ENCODE measurements at places on chromosomes 6 and 20.
A peak's percentile ranks its signal among the peaks of the same experiment; 100 is the strongest.

DNA sequence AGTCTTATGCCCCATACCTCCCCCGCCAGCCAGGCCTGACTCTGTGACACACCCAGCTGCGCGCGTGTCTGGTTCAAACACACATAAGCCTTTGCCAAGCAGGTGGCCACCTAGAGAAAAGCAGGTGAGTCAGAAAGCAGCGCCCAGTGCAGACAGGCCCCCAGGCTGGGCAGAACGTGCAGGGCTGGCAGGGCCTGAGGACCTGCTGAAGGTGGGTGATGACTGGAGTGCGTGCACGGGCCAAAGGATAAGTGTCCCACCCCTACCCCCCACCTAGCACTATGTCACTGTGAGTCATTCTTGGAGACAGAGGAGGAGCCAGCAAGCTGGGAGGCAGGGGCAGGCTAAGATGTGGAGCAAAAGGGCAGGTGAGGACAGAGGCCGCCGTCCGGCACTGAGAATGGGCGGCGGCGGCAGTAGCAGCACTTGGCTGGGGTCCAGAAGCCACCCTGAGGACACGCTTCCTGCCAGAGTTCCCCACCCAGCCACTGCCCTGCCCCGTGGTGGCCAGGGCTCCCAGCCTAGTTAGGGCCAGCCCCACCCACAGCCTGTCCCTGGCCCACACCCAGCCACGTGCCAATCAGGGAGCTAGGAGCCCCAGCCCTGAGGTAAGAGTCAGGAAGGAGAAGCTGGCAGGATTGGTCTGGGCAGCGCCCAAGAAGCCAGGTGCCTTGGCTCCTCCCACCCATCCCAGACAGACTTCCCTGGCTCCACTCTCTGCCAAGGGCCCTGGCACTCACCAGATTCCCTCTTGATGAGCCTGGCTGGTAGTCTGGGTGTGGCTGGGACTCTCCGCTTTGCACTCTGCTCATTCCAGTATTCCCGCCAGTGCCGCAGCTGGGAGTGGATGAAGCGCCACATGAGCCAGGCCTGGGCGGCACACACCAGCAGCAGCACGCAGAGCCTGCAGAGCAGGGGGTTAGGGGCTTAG lies 72.7 kb downstream of the TRAM2 start:
- peak; percentile 76 for DNase-seq

- no peak for DNase-seq
Measured at GRCh38 chr20:47243532-47244305, 112.8 kb downstream of the ZMYND8 start.

DNA sequence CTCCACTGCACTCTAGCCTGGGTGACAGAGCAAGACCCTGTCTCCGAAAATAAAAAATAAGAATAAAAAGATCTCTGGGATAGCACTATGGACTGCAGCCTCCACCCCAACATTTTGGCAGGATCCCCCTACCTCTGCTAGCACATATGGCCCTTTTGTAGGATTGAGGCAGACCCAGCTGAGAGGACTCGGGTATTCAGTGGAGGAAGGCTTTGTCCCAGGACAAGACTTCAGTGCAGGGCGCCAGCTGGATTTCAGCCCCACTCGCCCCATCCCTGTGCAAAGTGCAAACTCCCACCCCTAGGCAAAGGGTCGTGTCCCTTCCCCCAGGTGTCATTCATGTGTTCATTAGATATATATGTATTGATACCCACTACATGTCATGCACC lies 84.6 kb upstream of the SLC22A16 start:
- no peak for DNase-seq

DNA sequence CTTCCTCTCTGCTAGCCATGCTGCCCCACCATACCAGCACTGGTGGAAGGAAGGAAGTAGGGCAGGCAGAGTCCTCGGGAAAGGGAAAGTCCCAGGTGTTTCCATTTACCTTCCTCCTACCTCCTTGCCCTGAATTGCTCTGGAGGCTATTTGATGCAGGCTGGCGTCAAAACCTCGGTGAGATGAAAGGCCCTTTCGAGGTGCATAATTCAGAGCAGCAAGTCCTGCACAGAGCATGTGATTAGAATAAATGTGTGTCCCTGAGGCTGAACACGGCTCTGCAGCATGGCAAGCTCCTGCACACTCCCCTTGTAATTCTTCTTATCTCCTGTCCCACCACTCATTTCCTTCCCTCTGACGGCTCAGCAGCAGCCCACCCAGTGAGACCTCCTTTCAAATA lies 98.7 kb upstream of the LRFN2 start:
- DNase-seq, result no peak

GRCh38 chr6:137738931-137739504 lies 128.0 kb upstream of the TNFAIP3 start:
- no peak for DNase-seq

- no peak for DNase-seq
Measured at GRCh38 chr20:20552076-20552475, 160.4 kb downstream of the RALGAPA2 start.

DNA sequence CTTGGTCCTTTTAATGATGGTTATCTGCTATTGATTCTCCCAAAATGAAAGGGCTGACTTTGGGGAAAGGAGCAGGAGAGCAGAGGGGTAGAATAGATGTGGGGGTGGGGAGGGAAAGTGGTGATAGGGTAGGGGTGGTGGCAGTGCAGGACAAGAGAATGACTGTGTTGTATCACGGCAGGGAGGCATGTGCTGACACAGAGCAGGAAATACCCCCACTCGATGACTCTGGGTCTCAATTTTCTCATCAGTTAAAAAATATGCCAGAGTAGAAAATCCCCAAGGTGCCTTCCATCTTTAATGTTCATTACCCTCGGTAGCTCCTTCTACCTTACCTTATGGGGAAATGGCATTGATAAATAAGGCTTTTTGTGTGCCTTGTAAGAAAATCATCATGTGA lies 79.0 kb upstream of the ATXN1 start:
- no peak for DNase-seq

DNA sequence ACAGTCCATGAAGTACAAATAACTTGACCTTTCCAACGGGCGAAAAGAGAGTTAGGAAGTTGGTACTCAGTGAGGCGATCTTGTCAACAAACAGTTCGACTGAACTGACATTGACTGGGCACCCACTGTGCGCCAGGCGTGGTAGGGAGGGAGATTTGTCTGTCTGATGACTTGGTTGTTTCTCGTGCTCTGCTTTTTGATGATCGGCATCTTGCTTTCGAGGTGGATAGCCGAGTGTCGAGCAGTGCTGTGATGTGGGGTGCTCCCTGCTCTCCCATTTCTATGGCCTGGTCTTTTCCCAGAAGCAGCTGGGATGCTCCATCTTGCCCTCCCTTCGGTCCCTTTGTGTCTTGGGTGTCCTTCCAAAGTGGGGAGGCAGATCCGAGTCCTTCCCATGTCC lies 30.4 kb downstream of the RPP40 start:
- DNase-seq, result no peak

DNA sequence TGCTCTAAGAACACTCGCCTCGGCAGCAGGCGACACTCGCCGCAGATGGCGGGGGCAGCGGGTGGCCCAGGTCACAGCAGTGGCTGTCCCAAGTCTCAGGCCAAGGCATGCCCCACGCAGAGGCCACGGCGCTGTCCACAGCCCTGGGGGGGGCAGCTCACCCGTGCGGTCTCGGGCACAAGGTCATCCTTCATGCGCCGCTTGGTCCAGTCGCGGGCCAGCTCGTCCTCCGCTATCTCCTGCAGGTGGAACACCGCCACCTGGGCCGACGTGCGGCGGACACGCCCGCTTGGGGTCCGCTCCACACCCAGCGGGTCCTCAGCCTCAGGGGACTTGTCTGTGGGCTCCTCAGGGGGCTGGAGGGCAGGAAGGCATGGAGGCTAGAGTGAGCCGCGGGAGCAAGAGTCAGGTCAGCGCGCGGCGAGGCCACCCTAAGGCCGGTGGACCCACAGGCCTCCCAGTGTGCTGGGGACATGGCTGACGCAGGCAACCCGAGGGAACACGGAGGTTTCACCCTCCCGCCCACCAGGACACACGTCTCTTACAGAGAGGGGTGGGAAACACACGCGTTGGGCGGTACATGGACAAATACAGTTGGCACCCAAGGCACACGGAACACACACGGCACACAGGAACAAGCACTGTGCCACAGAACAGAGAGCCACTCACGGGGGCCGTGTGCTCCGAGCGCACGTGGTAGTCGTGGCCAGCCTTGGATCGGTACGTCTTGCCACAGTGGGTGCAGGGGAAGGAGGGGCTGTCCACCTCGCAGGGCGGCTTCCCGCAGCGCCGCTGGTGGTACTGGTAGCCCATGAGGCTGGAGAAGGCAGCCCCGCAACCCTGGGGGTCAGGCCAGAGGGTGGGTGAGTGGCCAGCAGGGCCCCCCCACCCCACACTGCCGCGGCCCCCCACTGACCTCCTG lies 6.5 kb upstream of the UCKL1 start:
- DNase-seq, result no peak

GRCh38 chr6:25220857-25221256 lies 58.3 kb upstream of the CARMIL1 start:
- no peak for DNase-seq

DNA sequence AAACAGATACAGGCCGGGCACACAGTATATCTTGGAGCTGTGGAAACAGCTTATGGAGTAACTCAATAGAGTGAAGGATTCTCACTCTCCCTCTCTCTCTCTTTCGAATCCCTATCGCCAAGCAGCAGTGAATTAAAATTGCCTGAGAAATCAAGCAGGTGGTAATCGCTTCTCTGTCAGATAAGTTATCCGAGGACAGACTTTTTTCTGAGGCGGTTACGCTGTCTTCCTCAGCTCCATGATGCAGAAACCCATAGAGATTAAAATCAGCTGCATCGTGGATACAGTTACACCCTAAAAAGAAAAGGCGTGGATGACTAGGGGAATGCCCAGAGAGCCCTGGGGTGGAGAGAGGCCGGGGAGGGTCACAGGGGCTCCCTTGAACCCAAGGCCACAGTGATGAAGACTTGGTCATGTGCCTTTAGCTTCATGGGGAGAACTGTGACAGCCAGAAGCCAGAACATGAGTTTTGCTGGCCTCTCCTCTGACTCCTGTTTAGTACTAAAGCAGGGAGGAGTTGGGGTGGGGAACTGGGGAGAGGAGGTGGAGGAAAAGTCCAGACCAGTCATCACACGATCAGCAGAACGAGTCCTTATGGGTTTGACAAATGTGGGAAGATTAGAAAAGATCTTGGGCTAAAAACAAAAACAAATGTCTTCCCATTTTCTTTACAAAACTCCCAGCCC lies 138.8 kb upstream of the JARID2 start:
- DNase-seq, result no peak

DNA sequence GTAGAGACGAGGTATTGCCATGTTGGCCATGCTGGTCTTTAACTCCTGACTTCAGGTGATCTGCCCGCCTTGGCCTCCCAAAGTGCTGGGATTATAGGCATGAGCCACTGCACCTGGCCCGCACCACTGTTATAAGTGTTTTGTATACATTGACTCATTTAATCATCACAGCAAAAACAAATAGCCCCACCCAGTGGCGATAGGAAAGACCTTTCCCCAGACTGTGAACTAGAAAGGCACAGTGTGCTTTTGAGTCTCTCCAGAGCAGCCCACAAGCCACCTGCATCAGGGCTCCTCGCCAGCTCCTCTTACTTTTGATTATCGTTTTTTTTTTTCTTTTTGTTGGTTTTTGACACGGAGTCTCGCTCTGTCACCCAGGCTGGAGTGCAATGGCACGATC lies 27.9 kb upstream of the ZFP64 start:
- DNase-seq, result peak; percentile 10

- DNase-seq, result no peak
Measured at GRCh38 chr20:47800623-47801022, 15.3 kb upstream of the SULF2 start.

- no peak for DNase-seq
Measured at GRCh38 chr20:1121429-1121828, 3.0 kb downstream of the PSMF1 start.

DNA sequence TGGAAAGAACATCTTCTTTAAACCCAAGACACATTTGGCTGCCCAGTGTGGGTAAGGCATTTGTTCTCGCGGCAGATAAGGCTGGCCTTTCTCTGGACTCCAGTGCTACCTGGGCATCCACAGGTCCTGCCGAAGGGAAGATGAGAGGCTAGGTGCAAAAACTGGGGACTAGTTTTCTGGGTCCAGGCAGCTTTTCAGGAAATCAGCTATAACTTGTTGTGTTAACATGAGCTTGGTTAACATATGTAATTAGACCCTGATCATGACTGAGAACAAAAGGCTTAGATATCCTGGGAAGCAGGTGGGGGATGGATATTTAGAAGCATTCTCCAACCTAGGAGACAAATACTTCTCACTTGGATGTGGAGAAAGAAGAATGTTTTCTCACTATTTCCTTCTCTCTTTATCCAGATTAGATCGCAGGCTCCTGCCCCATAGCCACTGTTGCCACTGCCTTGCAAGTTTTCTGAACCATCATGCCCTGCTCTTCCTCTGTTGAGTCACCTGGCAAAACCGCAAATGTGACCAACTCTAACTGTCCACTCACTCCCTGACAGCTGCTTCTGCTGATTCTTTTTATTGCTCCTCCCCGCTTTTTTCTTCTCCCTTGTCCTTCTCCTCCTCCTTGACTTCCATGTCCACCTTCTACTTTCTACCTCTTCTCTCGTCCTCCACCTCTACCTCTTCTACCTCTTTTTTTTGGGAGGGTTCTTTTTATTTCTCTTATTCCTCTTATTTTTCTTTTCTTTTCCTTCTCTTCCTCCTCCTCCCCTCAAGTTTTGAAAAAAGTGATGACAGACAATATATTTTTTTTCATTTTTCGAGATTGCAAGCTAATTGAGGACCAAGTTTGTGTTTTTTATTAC lies 258.1 kb downstream of the UTRN start:
- peak; percentile 28 for DNase-seq

GRCh38 chr6:90298459-90299053 lies 1.9 kb upstream of the BACH2 start:
- DNase-seq, result no peak

- no peak for DNase-seq
Measured at GRCh38 chr20:64106981-64107735, at the start of gene NPBWR2. NPBWR2 (minus strand) TSS chr20:64107565; CDS start chr20:64106831, 734 bp downstream.

DNA sequence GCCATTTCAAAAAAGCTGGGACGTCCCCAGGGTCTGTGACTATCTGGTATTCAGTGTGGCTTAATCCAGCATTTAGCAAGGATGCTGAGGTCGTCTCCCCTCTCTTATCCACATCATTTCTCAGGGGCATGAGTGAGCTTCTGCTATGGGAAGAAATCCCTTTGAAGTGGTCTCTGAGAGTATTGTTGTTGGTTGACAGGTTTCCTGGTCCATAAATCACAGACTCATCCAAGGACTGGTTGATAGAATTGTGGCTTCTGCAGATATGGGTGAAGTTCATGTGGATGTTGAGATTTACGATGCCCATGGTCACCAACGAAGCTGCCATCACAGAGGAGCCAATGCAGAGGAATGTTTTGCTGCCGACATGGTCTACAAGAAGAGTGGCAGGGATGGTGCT lies 24.0 kb downstream of the SLC2A12 start:
- no peak for DNase-seq
